ENCODE measurements at places on chromosomes 5 and 9.

DNA sequence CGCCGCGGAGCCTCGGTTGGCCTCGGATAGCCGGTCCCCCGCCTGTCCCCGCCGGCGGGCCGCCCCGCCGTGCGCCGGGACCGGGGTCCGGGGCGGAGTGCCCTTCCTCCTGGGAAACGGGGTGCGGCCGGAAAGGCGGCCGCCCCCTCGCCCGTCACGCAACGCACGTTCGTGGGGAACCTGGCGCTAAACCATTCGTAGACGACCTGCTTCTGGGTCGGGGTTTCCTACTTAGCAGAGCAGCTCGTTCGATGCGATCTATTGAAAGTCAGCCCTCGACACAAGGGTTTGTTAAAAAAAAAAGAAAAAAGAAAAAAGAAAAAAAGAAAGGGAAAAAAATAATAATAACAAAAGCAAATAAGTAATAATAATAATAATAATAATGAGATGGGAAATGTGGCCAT is 112.8 kb downstream of the GCNT1 start:
- DNase-seq: no peak

GRCh38 chr5:158410976-158411375 is 552.0 kb upstream of the CLINT1 start:
- DNase-seq: no peak

- no peak for DNase-seq
Observed at GRCh38 chr9:123743737-123744136, 186.2 kb downstream of the DENND1A start.

DNA sequence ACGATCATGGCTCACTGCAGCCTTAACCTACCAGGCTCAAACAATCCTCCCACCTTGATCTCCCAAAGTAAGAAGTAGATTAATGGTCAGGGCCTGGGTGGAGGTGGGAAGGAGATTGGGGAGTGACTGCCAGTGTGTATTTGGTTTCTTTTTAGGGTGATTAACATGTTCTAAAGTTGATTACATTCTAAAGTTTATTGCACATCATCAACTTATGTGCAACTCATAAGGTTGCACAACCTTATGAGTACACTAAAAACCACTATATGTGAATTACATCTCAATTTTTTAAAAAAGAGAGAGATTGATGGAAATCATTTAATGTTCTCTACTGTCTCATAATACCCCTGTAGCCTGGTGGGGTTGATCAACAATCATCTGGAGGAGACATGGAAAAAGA is 218.1 kb downstream of the AOPEP start:
- DNase-seq: no peak

DNA sequence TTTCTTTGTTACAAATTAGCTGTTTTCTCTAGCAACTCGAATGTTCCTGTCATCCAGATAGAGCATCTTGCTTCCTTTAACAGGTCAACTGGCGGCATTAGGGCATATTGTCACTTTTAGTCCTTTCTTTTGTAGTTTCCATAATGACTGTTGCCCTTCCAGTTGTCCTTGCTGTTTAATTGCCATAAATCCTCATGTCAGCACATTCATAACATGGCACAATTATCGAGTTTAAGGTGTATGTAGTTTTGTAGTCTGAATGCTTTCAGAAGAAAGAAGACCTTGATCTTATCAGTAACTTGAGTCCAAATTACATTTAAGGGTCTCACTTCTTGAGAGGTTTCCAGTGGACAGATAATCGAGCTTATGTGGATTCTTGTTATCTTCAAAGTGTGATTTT is 161.7 kb upstream of the CDH12 start:
- DNase-seq: no peak

GRCh38 chr9:115148721-115149120 is 30.8 kb upstream of the TNC start:
- DNase-seq: no peak

GRCh38 chr5:170235876-170236864 is 3.4 kb downstream of the C5orf58 start:
- no peak for DNase-seq

DNA sequence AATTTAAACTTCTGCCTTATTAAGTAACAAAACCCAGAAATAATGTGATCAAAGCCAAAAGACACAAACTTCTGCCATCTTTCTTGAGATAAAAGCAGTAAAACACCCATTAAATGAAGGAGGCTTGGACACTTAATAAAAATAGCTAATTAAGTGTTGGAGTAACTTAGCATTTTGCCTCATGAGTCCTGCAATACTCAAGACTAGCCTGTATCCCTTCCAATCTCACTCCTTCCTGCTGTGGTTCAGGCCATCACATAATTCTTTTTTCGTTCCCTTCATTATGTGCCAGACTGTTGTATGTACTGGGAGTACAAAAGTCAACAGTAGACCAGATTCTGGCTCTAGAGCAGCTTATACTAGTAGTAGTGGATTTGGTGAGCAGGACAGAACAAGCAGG is 250.2 kb downstream of the NFIB start:
- no peak for DNase-seq

DNA sequence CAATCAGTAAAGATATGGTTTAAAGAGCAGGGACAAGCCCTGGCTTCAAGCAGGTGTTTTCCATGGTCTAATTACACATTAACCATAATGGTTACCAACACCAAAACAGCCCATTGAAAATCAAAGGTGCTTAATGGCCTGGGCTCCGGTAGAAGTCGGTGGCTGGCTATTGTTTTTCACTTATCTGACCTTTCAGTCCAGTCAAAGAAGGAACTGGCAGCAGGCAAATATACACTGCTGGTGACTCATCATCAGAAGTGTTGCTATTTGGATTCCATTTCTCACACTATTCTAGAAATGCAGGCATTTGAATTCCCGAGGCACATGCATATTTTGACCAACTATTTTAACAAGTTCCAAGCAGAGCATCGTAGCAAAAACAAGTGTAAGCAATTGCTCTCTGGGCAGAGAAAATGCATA is 26.3 kb upstream of the GABRP start:
- no peak for DNase-seq

DNA sequence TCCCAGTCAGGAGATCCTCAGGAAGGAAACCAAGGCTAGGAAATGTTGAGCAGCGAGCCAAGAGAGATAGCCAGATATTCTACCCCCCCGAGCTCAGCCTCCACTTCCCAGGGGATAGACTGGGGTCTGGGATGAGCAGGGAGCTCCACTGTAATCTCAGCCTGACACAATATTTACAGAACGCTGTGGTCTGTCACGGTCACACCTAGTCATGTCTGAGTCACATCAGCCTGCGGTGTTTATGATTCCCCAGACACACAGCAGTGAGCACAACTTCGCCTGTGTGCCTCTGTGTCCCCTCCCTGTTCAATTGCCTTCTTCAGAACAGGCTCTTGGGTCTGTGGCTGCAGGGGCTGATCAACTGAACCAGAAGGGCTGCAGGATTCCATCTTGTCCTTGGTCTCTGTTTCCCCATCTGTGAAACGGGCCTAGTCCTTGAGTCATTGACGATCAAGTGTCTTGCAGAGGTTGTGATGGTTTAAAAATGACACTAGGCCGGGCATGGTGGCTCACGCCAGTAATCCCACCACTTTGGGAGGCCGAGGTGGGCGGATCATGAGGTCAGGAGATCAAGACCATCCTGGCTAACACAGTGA is 8.6 kb upstream of the PRRX2 start:
- DNase-seq: no peak

DNA sequence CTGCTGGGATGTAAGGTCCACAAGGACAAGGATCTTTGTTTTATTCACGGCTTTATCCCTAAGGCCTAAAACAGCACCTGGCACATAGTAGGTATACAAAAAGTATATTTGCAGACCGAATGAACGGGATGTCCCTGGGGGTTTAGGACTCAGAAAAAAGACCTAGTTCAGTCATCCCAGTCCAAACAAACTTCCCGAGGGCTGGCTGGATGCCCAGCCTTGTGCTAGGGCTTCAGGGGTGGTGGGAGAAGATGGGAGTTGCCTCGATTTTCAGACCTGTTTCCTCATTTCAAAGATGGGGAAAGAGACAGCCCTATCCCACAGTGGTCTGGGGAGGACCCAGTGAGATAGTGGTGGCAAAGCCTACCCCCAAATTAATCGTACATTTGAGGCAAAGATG is 3.0 kb upstream of the PROB1 start:
- no peak for DNase-seq

DNA sequence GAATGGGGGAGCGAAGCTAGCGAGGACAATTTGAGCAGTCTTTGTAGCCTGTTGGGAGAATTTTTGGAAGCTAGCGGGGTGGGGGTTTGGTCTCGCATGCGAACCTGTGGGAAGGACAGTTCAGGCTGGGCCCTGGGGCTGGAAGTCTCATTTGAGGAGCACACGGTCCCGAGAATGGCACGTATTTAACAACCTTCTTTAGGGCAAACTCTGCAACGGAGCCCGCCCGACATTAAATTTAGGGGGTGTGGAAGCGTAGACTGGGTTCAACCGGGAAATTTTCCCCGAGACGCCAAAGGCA is 35.2 kb upstream of the NFIB start:
- DNase-seq: no peak

GRCh38 chr9:128393970-128394369 is 22.8 kb downstream of the URM1 start:
- no peak for DNase-seq

- DNase-seq: no peak
Observed at GRCh38 chr5:96790961-96791504, 16.7 kb downstream of the ERAP1 start.

DNA sequence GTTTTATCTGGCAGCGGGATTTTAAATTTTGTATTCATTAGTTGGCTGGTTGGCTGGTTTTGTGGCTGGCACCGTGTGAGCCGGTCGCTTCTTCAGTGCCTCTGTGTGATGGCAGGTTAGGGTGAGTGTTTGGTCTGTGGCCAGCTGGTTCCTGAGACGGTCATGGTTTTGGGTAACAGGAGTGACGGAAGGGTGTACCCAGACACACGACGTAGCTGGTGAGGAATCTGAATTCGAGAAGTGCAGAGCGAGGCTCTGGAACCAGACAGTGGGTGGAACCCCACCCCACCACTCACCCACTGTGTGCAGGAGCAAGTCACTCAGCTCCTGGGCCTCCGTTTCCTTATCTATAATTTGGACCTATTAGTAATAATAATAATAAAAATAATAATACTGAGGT is 2.7 kb downstream of the BTNL9 start:
- DNase-seq: peak; percentile 62

GRCh38 chr5:171246231-171246630 is 62.8 kb upstream of the TLX3 start:
- DNase-seq: no peak

- DNase-seq: no peak
Observed at GRCh38 chr9:26945591-26945990, 1.5 kb downstream of the PLAA start.

- DNase-seq: no peak
Observed at GRCh38 chr9:135167356-135167755, 79.9 kb downstream of the OLFM1 start.

DNA sequence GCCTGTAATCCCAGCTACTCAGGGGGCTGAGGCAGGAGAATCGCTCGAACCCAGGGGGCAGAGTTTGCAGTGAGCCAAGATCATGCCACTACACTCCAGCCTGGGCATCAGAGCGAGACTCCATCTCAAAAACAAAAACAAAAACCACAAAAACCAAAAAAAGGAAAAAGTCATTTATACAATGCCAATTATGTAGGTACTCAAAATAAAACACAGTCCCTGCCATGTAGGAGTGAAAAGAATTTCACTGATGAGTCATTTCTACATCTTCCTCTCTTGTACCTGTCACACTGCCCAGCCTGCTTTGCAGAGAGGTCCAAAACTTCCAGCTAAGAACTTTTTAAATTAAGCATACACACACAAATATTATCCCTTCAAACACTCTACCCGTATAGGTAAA is 215.8 kb downstream of the EPB41L4A start:
- no peak for DNase-seq

DNA sequence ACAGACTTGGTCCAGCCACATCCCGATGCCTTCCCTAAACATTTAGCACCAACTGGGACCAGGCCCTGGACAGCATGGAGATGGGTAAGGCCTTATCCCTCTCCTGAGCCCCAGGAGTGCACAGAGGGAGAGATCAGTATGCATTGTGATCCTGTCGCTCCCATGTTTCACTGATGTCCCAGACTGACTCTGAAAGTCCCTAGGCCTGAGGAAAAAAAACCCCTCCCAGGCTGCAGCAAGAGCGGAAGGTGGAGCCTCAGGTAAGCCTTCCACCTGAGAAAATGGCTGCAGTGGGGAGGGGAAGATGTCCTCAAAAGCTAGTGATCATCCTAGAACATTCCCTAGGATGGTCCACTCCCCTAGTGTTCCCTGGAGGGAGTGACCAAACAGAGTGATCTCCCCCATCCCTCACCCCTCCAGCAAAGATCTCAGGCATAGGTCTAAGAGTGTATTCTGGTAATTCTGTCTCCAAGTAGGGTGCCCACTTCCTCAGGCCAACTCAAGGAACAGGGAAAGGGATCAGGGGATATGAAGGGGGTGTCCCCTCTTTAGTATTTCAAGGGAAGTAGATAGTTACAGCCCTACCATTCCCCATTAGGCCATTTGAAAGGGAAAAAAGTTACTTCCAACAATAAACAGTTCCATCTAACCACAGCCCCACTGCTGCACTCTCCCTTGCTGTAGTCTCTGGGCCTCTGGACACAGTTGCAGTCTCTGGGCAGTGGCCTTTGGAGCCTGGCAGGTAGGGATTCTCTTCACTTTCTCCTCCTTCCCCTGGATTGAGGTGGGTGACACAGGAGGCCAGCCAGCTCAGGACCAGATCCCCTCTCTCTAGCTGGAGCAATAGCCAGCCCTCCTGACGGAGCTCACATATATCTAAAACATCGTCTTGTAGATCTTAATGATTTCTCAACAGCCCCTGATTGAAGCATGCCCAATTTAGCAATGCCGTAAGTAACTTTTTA is 6.8 kb upstream of the CXXC5 start:
- DNase-seq: peak; percentile 43

DNA sequence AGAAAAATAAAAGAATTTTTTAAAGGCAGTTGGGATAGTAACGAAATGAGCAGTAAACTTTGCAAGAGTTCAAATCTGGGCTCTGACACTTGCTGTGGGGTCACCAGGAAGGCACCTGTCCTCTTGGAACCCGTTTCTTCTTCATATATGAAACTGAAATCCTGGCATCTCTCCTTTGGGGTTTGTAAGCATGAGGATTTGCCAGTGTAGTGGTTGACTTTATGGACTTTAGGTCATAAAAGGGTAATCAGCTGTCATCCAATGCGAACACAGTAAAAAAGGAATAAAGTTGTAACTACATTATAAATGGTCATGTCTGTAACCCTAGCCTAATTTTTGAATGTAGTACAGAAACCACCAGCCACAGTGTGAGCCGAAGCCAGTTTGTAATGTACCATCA is 1.3 kb downstream of the RAB14 start:
- DNase-seq: no peak

DNA sequence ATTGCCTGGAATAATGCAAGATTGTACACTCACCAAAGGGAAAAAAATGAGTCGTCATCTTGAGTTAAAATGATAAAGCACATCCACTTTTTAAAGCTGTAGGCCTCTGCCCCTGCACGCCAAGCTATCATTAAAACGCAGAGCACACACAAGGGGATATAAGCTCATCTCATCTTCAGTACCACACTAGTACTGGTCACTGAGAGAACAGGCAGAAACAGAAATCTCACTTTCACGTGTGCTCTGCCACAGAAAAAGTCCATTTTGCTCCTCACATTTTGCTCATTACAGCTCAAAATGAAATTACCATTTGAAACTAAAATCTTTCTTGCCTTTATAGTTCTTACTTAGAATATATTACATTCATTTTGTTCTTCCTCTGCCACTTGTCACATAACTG is 99.2 kb upstream of the SLC30A5 start:
- no peak for DNase-seq

GRCh38 chr9:110148891-110149290 is 59.1 kb downstream of the C9orf152 start:
- no peak for DNase-seq

All from posterior vena cava (tissue), 2 donors.